Effector CD4-positive, alpha-beta T cell (primary cell): ENCODE measurements at places on chromosomes 6 and 20.
A peak's percentile ranks its signal among the peaks of the same experiment; 100 is the strongest.

GRCh38 chr20:63315240-63315689 is 22.3 kb downstream of the COL20A1 start:
- DNase-seq, result no peak

DNA sequence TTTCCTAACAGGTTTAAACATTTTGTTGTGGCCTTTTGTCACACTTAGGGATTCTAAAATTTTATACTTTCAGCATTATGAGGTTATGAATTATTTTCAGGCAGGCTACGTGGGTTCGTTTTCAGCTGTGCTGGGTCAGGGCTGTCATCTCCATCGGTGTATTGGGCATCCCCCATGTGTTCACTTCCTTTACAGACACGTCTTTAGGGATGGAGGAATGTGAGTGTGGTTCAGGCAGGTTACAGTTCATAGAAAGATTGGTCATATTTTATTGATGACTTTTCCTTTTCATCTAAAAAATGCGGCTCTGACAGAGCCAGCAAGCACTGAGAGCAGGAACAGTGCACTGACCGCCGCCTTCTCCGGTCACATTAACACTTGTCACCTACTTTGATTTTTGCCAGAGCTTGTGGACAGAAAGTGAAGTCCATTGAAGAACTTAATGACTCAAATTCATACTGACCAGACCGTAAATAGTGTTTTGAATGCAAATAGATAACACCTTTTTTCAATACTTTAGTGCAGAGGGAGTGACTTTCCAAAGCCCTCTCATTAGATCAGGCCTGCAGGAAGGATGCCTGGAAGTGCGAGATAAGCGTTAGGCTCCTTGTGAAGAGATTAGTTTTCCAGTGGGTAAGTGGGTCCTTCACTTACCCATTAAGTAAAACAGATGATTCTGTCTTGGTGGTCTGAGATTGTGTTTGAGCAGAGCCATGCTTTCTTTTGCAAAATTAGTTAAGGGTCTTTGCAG is 113.1 kb downstream of the TIAM2 start:
- no peak for DNase-seq

- no peak for DNase-seq
Measured at GRCh38 chr20:40646361-40646760, 42.7 kb downstream of the MAFB start.

- DNase-seq, result no peak
Measured at GRCh38 chr6:66362888-66363287, 655.9 kb upstream of the EYS start.

- no peak for DNase-seq
Measured at GRCh38 chr6:107763946-107764345, 60.2 kb downstream of the SCML4 start.

DNA sequence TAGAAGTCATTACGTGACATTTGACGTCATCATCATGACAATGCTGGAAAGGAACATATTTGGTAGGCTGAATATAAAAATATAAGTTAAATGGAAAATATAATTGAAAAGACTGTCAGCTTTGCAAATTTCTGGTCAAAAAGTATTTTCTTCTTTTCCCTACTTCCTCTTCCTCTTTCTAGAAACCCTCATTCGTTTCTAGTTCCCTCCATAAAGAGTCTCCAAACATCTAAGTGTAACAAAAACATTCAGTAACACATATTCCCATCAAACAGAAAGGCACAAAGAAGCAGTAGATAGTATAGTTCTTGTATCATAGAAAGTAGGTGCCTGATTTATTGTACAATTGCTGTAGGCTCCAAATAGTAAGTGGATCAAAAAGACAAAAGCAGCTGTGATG is 150.8 kb upstream of the FAM83B start:
- DNase-seq, result no peak

DNA sequence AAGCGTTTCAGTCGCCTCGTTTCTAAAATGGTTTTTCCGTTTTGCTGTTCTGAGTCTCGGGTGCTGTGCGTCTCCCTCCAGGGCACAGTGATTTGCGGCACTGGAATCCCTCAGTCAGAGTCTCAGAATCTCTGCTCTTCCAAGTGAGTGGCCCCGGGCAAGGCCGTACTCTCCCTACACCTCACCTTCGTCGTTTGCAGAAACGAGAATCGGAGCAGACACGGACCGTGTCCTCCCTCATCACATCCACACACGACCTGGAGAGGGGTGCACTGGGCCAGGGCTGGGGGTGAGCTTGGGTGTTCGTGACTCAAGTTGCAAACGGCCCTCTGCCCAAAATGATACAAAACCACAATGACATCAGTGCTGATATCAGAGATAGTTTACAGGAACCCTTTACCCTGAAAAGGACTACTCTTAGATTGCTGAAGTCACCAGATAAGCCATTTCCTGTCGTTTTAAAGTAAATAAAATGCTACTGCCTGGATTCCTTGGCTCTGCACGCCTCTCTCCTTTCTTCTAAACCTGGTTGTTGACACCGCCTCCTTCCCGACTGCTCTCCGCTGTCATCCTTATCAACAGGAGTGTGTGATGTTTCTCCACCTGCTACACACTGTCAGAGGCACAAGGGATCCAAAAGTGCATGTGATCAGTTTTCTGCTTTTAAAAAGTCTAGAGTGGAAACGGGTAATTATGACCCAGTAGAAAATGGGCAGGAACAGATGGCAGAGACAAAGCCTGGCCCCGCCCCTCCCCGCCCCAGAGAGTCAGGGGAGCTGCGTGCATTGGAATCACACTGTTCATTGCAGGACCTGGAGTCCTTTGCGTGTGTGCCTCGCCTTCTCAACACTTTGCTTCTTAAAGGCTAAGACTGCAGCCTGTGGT is 38.4 kb downstream of the KIF25 start:
- no peak for DNase-seq

DNA sequence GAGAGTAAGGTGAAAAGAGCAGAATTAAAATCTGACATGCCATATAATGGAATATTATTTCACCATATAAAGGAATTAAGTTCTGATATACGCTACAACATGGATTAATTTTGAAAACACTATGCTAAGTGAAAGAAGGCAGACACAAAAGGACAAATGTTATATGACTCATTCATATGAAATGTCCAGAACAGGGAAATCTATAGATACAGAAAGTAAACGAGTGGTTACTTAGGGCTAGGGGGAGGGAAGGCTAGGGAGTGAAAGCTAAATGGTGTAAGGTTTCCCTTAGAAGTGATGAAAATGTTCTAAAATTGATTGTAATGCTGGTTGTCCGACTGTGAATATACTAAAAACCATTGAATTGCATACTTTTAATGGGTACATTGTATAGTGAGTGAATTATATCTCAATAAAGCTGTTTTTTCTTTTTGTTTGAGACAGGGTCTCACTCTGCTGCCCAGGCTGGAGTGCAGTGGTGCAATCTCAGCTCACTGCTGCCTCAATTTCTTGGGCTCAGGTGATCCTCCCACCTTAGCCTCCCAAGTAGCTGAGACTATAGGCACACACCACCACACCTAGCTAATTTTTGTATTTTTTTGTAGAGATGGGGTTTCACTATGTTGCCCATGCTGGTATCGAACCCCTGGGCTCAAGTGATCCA is 8.2 kb downstream of the PRPH2 start:
- DNase-seq, result no peak

DNA sequence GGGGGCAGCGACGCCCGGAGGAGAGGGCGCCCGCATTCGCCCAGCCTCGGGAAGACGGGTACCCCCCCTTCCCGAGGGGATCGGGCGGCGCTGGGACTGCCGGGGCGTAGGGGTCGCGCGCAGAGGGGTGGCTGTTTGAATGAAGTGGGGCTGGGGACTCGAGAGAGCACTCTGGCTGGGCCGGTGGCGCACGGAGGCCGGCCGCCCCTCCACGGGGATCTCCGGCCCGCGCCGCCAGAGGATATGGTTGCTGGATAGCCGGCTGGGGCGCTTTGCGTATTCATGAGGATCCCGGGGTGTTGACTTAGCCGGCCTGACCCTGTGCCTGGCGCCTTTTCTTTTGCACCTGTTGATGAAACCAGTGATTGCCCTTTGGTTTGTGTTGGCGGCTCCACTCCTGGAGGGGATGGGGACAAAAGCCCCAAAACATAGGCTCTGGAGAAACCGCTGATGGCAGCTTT is 469 bp downstream of the SYNJ2 start:
- peak; percentile 19 for DNase-seq

DNA sequence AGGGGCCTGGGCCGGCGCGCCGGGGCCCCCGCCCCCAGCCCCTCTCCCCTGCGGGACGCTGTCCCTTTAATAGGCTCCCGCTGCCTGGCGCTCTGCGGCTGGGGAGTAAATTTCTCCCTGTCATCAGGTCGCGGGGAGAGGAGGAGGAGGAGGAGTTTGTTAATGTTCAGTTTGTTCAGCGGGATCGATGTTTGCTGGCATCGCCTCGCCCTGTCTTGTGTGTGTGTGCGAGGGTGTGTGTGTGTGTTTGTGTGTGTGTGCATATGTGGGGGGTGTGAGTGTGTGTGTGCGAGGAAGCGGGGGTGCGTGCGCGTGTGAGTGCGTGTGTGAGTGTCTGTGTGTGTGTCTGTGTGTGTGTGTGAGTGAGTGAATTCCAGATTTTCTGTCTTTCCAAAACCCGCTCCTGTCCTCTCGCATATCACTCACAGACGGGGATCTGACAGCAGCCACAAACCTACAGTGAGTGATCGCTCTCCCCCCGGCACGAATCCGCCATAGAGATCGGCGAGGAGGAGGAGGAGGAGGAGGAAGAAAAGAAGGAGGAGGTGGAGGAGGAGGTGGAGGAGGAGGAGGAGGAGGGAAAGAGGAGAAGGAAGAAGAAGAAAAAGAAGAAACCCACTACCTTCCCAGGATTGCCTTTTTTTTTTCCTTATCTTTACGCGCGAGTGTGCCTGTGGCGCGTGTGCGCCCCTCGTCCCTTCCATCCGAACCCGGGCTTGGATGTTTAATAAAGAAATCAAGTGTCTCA is at the start of gene TSHZ2:
TSHZ2 (plus strand) TSS at position 169 of the 748 bp plus-strand sequence. CDS start 936 bp downstream, outside the sequence.
- peak; percentile 8 for DNase-seq

- DNase-seq, result no peak
Measured at GRCh38 chr6:121584586-121585369, 149.3 kb downstream of the GJA1 start.

DNA sequence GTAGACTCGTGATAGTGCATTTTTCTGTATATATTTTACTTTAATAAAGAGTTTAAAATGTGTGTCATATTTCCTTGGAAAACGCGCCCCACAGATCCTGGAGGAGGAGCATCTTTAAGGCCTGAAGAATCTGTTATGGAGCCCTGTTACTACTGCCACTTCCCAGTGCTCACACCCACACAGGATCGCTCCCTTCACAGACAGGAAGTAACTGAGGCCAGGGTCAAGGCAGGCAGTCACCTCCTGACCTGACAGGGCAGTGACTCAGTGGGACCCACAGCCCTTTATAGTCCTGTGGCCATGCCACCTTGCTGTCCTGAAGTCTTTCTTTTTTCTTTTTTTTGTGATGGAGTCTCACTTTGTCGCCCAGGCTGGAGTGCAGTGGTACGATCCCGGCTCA is 9.0 kb downstream of the RRBP1 start:
- DNase-seq, result no peak

- DNase-seq, result no peak
Measured at GRCh38 chr6:115766745-115767462, 293.8 kb downstream of the FRK start.

DNA sequence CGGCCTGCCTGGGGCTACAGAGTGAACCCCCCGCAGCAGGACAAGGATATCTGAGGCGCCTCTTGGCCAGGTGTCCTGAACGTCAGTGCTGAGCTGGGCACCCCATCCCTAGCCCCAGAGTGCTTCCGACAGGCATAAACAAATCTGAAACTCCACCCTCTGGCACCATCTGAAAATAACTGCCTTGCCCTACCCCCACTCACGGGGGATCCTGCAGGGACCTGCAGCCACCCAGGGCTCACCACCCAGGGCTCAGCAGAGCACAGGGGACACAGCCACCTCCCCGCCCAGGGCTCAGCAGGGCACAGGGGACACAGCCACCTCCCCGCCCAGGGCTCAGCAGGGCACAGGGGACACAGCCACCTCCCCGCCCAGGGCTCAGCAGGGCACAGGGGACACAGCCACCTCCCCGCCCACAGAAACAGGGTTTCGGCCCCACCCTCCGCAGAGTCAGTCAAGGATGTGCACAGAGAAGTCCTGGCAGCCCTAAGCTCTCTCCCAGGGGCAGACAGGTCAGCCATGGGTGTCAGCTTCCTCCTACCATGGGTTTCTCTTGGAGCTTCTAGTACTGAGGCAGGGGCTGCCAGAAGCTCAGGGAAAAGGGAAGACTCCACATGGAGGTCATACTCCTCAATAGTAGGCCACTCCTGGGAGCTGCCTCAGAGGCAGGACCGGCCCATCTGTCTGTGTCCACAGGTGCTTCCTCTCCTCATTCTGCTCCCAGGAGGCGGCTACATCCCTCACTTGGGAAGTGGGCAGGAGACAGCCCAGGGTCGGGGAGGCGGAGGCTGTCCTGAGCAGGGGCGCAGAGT is 4.6 kb downstream of the UCKL1 start:
- DNase-seq, result no peak

DNA sequence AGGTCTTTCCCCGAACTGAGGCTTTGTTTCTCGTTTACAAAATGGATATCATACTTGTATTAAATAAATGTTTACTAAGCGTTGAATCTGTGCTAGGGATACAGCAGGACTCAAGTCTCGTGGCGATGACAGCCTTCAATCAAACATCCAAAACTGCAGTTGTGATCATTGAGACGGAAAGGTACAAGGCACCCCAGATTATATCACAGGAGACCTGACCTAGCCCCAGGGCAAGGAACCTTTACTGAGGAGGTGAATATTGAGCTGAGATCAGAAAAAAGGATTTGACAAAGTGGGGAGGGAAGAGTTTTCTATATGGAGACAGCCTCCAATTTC is 476 bp downstream of the AAR2 start:
- no peak for DNase-seq
